Heart left ventricle (tissue), 16 donors: ENCODE measurements at places on chromosomes 16 and 17. TPM values are rescaled to one million over a fixed set of nuclear protein-coding genes. Genes with fewer than 3 reads are reported as not detected.

DNA sequence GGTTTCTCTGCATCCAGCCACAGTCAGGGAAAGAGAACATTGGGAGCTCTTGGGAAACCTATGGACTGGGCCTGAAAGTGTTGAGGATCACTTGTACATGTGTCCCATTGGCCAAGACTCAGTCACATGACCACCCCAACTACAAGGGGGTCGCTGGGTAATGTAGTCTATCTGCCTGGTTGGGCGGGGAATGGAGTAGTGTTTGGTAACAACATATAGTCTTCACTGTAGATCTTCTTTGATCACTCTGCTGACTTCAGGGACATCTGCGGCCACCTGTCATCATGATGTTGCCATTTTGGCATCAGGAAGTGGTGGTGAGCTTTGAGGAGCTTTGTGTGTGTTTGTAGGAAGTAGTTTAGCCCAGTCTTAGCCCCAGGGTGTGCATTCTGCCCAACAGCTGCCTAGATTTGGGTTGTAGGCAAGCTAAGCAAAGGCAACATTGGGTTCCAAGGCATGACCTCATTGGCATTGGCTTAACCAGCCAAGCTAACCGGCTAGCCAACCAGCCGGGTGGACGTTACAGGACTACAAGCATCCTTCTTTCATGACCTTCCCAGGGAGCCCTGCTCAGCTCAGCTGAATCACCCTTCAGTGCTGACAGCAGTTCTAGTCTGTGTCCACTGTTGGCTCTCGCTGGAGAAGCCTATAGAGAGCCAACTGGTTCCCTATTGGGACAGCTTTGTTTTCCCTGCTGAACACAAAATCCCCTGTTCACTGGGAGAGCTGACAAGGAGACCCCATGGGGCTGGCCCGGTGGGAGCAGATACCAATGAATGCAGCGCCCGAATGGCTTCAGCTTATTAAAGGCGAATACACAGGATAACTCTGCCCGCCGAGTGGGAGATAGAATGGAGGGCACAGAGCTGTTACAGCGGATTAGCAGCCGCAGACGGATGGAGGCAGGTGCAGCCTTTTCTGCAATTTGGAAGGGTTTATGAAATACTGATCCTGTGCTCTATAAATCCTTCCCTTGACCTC is 178.6 kb downstream of the NTN1 start:
- DNase-seq, result no peak

- no peak for DNase-seq
These were observed 354.0 kb downstream of the SNX29 start for GRCh38 chr16:12330541-12330940.

DNA sequence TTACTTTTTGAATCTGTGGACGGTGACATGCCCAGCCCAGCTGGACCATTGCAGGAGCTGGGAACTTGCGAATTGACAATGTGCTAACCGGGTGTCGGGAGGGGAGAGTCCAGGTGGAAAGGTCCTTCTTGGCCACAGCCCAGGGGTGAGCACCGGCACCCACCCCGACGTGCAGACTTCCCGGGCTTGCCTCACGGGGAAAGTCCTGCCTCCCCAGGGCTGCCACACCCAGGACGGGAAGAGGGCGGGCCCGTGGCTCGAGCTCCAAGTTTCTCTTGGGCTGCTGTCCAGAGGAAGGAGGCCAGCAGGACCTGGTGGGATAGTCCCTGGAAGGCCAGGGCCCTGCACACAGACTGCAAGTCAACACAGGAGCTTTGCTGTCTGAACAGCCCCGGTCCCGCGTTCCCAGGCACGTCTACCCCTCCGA is 17.7 kb downstream of the CARD14 start:
- DNase-seq, result peak; percentile 77

Gene KIFC3
- polyA plus RNA-seq, result 64.4 TPM
